ENCODE measurements at places on chromosomes 3 and 15.

DNA sequence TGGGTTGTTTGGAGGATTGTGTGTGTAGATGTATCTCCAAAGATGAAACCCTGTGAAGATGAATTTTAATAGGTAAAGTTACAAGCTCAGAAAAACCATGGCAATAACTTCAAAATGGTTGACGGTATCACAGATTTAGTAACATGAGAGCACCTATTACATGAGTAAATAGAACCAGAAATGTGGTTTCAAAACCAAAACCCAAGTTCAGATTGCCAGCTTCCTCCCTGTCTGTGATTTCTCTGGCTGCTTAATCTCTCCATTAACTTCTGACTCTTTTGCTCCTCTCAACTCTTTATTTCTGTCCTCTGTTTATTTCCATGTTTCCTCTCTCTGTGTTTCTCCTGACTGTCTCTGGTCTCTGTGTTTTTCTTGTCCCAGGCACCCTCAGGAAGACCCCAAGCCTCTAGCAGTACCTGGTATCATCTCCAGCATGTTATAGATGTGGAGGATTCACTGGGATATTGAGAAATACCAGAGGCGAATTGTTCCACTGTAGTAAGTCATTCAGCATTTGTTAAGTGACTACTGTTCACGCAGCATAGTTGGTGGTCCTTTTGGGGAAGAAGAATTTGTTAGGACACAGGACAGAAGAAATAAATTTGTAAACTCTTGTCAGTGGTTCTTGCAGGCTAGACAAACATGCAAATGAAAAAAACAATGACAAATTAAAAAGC is 138.8 kb downstream of the BBX start:
- DNase-seq: peak; percentile 54

DNA sequence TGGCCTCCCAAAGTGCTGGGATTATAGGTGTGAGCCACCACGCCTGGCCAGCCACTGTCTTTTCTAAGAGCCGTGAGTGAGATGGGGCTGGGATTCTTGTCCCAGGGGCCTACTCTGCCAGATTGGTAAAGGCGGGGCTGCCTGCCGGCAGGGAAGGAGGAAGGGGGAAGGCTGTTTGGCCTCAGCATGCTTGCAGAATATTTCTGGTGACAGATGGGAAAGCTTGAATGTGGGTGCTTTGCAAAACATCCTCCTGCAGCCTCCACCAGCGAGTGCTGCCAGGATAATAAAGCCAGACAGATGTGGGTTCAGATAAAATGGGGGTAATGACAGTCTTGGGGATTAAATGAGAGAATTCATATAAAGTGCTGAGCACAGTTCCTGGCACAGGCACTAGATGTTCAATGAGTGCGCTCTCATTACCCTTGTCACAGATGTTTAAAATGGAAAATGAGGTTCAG is 19.8 kb upstream of the ACOX2 start:
- no peak for DNase-seq

DNA sequence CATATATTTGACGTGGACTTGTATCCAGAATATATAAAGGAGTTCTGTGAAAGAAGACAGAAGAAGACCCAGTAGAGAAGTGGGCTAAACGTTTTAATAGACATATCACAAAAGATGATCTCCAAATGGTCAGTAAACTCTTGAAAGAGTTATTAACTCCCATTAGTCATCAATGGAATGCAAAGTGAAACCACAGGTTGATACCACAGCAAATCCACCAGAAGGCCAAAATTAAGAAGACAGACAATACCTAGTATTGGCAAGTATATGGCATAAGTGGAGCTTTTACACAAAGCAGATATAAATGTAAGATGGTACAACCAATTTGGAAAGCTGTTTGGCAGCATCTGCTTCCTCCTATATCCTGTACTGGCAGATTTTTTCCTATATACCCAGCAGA is 6.0 kb downstream of the SPATA16 start:
- DNase-seq: no peak

DNA sequence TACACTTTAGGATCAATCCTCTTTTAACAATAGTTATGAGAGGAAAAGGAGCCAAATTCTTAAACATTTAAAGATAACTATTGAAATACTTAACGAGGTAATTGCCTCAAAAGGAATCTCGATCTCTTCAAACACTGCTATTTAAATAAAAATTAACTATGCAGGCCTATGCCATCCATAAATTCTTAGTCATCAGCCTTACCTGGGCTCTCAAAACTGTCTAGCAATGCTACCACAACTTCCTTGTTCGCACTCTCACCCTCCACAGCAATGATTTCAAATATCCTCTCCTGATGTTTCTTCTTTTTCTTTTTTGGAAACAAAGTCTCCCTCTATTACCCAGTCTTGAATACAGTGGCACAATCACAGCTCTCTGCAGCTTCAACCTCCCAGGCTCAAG is 12.3 kb downstream of the ETFA start:
- DNase-seq: no peak

DNA sequence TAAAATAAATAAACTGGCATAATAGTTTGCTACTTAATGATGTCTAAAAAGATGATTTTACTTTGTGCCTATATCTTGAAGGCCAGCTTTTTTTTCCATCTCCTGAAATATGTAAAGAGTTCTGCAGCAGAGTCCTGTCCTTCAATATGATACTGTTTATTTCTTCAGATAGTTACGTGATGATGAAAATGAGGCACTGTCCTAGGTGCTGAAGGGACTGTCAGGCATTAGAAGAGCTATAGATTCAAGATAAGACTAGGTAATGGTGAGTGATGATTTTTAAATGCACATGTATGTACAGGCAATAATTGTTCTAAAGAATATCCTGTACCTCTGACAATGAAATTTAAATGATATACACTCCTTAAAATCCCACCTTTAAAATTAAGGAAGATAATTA is 326.9 kb upstream of the DNAJC19 start:
- DNase-seq: peak; percentile 30

GRCh38 chr15:57883701-57884100 is 177.2 kb downstream of the POLR2M start:
- DNase-seq: no peak

DNA sequence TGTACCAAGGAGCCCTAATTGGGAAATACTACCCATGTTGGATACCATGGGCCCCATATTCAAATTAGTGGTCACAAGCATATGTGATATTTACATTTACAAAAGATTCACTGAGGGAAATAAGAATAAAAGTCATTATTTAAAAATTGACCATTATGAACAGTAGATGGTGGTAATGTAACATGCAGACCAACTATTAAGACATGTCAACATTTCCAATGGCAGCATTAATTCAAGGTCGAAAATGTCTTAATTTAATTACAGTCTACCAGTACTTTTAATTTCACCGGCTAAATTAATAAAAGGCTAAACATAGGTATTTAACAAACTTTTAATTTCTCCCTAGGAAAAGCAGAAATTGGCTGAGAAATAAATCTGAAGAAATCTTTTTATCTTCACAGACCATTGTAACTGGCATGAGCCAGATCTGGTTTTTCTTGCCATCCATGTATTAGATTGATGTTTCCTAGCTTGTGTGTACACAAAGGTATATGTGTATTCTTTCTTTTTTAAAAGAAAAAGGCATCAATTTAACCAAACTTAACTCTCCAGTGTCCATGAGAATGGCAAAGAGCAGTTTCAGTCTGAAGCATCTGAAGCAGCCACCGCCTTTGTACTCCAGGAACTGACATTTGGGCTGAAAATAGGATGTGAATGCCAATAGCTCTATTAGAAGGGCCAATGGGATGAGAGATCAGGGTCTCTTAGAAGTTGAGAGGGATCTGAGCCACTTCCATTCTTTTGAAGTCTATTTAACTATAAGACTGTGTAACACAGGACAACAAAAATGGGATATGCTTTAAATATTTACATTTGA is 26.6 kb downstream of the NEK11 start:
- DNase-seq: peak; percentile 30
